ENCODE measurements at places on chromosomes 1 and 21.

GRCh38 chr1:207991583-207992026, 80.7 kb upstream of the CD34 start:
- no peak overlapping the region for H3K27ac ChIP-seq
- no peak for ATAC-seq
- H3K4me3 ChIP-seq, result no peak overlapping the region
- H3K27me3 ChIP-seq, result peaks cover 13% of the 10 kb centered on the region

GRCh38 chr1:160437432-160438316, 37.3 kb downstream of the VANGL2 start:
- H3K27ac ChIP-seq, result no peak overlapping the region
- H3K36me3 ChIP-seq, result no peaks in the 10 kb centered on the region
- no peaks in the 10 kb centered on the region for H3K4me1 ChIP-seq
- no peaks in the 10 kb centered on the region for H3K27me3 ChIP-seq
- no peak overlapping the region for H3K4me3 ChIP-seq

GRCh38 chr1:213274140-213274539, 223.1 kb downstream of the RPS6KC1 start:
- no peak for ATAC-seq
- no peaks in the 10 kb centered on the region for H3K36me3 ChIP-seq
- H3K27ac ChIP-seq, result no peak overlapping the region
- no peaks in the 10 kb centered on the region for H3K4me1 ChIP-seq

DNA sequence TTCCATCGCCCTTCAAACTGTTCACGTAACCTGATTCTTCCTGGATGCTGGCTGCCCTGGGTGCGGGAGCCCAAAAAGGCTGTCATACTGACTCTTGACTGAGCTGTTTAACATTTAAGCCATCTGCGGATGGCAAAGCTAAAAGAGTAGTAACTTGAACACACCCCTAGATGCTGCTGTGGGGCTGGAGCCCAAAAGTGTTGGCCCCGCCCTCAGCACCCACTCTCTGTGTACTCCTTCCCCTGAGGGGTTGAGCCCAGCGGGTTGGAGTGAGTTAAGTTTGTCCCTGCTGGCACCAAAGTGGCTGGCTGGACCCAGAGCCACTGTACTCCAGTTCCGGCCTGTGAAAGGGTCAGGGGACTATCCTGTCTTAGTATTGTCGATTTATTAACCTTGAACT, 640.6 kb downstream of the PTPRU start:
- H3K27ac ChIP-seq, result no peak overlapping the region
- no peak overlapping the region for H3K4me3 ChIP-seq
- no peaks in the 10 kb centered on the region for H3K4me1 ChIP-seq
- H3K27me3 ChIP-seq, result peaks cover 35% of the 10 kb centered on the region
- ATAC-seq, result no peak
- H3K36me3 ChIP-seq, result no peaks in the 10 kb centered on the region

DNA sequence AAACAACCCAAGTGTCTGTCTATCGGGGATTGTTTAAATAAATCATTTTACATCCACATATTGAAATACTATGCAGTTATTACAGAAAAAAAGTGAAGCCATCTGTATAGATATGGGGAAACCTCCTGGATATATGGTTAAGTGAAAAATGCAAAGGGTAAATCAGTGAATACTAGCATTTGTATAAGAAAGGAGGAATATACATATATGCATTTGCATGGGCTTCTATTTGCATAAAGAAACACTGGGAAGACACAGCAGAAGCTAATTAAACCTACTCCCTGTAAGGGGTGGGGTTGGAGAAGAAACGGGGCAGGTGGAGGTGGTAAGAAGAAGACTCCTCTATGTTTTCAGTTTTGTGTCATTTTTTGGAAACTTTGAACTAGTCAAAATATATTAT, 16.6 kb upstream of the KIRREL1 start:
- no peaks in the 10 kb centered on the region for H3K4me1 ChIP-seq
- no peaks in the 10 kb centered on the region for H3K36me3 ChIP-seq
- H3K27me3 ChIP-seq, result peaks cover 26% of the 10 kb centered on the region
- no peak overlapping the region for H3K4me3 ChIP-seq

DNA sequence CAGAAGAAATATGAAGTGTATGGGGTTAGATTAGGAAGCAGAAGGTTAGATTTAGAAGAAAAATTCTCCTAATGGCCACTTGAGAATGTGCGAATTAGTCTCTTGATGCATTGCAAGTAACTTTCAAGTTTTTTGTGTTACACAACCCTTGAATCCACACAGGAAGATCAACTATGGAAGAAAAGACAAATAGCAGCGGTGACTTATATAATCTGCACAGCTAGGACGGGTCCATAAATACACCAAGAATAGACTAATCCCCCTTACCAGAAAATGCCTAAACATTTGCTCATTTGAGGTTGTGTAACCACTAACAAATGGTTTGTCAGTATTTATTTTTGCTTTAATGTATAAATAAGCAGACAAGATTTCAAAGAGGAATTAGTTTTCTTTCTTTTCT, 182.6 kb downstream of the TGFB2 start:
- no peaks in the 10 kb centered on the region for H3K27me3 ChIP-seq
- H3K4me3 ChIP-seq, result no peak overlapping the region
- no peaks in the 10 kb centered on the region for H3K4me1 ChIP-seq
- H3K27ac ChIP-seq, result no peak overlapping the region
- H3K36me3 ChIP-seq, result no peaks in the 10 kb centered on the region

DNA sequence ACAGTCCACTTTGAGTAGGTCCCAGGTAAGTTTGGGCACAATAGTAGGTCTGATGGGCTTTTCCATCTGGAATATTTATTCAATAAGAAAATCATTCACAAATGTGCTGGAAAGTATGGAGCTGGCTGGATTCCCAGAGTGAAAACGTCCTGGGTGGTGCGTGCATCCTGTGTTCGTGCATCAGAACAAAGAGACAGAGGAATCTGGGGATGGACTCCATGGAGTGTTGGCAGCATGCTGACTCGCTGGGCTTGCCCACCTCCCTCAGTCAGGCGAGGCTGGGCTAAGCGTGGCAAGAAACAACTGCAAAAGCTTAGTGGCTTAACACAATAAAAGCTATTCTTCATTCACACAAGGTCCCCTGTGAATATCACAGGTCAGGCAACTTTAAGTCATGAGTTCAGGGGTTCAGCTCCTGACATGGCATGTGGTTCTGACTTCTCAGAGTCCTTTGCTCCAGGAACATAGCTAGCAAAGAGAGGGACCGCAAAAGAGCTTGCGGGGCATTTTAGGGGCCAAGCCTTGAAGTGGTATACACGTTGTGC, 151.6 kb upstream of the ZNF644 start:
- peaks cover 50% of the 10 kb centered on the region for H3K27me3 ChIP-seq
- no peaks in the 10 kb centered on the region for H3K4me1 ChIP-seq
- H3K36me3 ChIP-seq, result no peaks in the 10 kb centered on the region
- no peak for ATAC-seq
- no peak overlapping the region for H3K27ac ChIP-seq

DNA sequence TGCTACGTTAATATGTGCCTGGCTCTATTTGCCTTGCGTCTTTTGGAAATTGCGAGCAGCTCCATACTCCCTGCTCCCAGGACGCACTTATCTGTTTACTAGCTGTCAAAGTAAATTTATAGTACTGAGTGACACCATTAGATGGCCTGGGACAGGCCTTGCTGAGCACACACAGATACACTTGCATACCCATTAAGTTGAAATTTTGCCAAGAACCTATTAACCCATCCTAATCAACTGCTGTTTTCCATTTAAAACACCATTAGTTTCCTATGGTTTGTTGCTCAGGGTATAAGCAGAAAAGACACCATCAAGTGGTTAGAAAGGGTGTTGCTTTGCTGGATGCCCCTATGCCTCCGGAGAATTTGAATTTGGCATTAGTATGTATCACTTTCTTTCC, 187.3 kb downstream of the SLC44A5 start:
- H3K27ac ChIP-seq, result no peak overlapping the region
- no peak overlapping the region for H3K4me3 ChIP-seq
- no peaks in the 10 kb centered on the region for H3K36me3 ChIP-seq
- H3K4me1 ChIP-seq, result no peaks in the 10 kb centered on the region
- no peak for ATAC-seq
- H3K27me3 ChIP-seq, result no peaks in the 10 kb centered on the region

GRCh38 chr21:32951041-32951440, 74.7 kb upstream of the OLIG2 start:
- H3K4me3 ChIP-seq, result no peak overlapping the region
- no peaks in the 10 kb centered on the region for H3K4me1 ChIP-seq
- no peaks in the 10 kb centered on the region for H3K36me3 ChIP-seq
- peaks cover 60% of the 10 kb centered on the region for H3K27me3 ChIP-seq

GRCh38 chr1:21324368-21325141, 34.3 kb upstream of the ECE1 start:
- no peaks in the 10 kb centered on the region for H3K27me3 ChIP-seq
- ATAC-seq, result peak; percentile 83
- H3K4me3 ChIP-seq, result peak overlapping the region; percentile 8
- H3K4me1 ChIP-seq, result peaks cover 73% of the 10 kb centered on the region
- peak overlapping the region; percentile 87 for H3K27ac ChIP-seq

DNA sequence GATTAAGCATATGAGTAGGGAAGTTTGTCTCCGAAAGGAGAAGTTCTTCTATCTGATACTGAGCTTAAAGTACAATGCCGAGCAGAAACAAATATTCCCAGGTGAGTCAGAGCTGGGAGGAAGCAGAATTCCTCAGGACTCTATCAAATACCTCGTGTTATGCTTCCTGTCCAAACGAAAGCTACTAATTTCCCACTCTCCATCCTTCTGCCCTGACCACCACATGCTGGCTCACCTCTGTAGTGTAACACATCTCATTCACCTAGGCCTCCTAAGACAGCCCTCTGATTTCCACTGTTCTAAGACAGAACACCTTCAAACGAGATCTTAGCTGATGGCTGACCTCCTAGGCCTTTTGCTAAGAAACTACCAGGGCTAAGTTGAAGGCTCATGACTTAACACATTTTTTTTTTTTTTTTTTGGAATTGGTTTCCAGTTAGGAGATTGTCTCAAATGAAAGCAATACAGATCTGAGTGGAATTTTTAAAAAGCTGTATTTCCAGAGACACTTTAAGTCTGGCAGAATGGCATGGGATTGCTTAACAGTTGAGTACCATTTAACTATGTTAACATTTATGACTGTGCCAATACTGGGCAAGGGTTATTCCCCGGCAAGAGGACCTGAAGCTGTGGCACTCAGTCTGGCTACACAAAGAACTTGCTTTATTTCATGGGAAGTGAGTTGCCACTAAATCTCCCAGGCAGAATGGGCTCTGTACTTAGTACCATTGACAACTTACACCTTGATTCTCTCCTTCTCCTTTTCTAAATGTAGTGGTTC, 583.4 kb downstream of the DPYD start:
- no peaks in the 10 kb centered on the region for H3K4me1 ChIP-seq
- no peaks in the 10 kb centered on the region for H3K27me3 ChIP-seq
- no peak for ATAC-seq
- H3K36me3 ChIP-seq, result peaks cover 7% of the 10 kb centered on the region
- H3K27ac ChIP-seq, result no peak overlapping the region

DNA sequence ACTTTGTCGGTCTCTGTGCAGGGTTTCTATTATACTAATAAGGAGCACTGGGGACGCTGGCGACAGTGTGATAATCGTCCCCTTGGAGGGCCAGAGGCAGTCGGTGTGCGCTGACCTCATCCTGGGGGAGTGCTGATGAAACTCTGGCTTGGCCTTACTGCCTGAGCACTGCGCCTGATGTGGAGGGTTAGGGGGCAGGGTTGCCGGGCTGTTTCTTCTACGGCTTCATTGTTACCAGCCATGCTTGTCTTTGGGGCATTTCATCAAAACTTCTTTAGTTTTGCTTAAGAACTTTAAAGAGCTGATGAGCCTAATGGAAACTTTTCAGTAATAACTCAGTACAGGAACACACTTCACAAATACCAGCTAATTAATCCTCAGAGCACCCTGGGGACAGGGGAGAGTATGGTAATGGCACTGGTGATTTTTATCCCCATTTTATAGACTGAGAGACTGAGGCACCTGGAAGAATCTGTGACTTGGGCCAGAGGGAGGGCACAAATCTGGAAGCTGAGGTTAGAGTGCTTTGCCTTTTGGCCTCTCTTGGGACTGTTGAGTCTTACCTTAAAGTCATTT, 81.8 kb downstream of the PEX14 start:
- no peak overlapping the region for H3K4me3 ChIP-seq
- no peaks in the 10 kb centered on the region for H3K36me3 ChIP-seq
- H3K4me1 ChIP-seq, result no peaks in the 10 kb centered on the region
- H3K27me3 ChIP-seq, result no peaks in the 10 kb centered on the region

DNA sequence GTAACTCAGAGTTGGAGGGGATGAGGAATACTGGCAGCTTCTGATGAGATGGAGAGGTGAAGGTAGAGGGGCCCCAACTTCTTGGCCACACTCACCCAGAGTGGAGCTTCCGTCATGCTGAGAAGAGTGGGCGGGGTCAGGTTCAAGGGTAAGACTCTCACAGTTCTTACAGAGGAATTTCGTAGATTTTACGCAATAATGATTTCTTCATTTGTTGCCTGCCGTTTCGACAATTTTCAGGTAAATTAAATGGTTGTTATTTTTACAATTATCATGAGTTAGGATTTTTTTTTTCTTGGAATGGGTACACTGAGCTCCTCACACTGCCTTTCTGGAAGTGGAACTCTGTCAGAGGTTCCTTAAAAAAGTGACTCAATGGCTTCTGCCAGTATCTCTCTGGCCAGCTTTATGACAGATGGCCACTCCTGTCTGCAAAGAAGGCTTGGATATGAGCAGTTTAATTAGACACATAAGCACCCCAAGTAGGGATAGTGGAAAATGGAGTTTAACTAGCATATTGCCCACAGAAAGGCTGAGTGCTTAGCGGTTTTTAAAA, 13.8 kb upstream of the NLRP3 start:
- no peaks in the 10 kb centered on the region for H3K4me1 ChIP-seq
- no peaks in the 10 kb centered on the region for H3K36me3 ChIP-seq
- H3K4me3 ChIP-seq, result no peak overlapping the region

DNA sequence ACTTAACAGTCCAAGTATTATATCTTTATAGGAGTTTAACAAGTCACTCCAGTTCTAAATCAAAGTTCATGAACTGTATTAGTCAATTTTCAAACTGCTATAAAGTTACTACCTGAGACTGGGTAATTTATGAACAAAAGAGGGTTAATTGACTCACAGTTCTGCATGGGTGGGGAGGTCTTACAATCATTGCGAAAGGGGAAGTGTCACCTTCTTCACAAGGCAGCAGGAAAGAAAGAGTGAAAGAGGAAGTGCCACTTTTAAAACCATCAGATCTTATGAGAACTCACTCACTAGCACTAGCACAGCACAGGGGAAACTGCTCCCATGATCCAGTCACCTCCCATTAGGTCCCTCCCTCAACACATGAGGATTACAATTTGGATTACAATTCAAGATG, 70.0 kb downstream of the CLCA4 start:
- H3K4me3 ChIP-seq, result no peak overlapping the region
- no peaks in the 10 kb centered on the region for H3K36me3 ChIP-seq
- H3K4me1 ChIP-seq, result no peaks in the 10 kb centered on the region
- ATAC-seq, result no peak
- no peaks in the 10 kb centered on the region for H3K27me3 ChIP-seq
- no peak overlapping the region for H3K27ac ChIP-seq

GRCh38 chr1:9235096-9235459, 504 bp downstream of the H6PD start:
- peak overlapping the region; percentile 84 for H3K27ac ChIP-seq
- ATAC-seq, result peak; percentile 17
- peak overlapping the region; percentile 79 for H3K4me3 ChIP-seq
